Astrocyte of the hippocampus (primary cell): ENCODE measurements at places on chromosomes 5 and 9.

GRCh38 chr5:90613459-90613858 lies 54.9 kb downstream of the ADGRV1 start:
- no peak for DNase-seq

DNA sequence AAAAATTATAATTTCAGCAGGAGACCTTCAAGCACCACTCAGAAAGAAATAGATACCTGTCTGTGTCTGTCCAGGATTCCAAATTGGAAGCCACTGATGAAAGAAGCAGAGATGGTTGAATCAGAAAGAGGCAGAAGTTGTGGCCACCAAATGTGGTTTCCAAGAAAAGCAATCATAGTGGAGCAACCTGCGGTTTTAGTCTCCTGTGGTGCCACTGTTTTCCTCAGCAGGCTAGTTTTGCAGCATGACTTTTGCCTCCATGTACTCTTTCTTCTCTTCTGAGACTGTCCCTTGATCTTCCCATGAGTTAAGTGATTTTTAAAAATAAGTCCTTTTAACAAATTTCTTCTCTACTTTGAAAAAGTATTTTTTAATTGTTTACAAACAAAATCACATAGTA lies 535.8 kb downstream of the CYLC2 start:
- peak; percentile 1 for DNase-seq

- DNase-seq, result no peak
Measured at GRCh38 chr9:38434853-38435252, 10.6 kb upstream of the IGFBPL1 start.

DNA sequence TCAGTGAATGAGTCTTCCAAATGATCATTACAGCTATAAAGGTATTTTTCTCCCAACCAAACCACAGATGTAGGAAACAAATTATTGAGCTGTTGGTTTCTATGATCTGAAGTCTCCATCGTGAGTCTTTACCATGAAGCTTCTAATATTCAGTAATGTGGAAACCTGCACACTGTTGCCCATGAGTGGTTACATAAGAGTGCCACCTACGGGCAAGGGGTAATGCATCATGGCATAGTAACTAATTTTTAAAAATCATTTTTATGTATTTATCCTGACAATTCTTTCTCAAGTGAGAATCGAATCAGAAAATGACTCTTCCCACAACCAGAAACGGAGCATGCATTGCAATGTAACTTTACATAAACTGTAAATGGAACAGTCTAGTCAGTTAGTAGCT lies 282.5 kb upstream of the SMARCA2 start:
- no peak for DNase-seq
